ENCODE measurements at places on chromosomes 5 and 9. TPM values are rescaled to one million over a fixed set of nuclear protein-coding genes. Genes with fewer than 3 reads are reported as not detected.

The INSL6 gene
- total RNA-seq: not detected

The CDC20B gene
- 0.07 TPM for total RNA-seq

The NMUR2 gene
- total RNA-seq: 0.09 TPM

The IFNA21 gene
- total RNA-seq: not detected

The SH3RF2 gene
- 3.4 TPM for total RNA-seq

The SPATA31C1 gene
- not detected for total RNA-seq

The GAS1 gene
- 0.14 TPM for total RNA-seq

The NR2F1 gene
- total RNA-seq: 3.8 TPM

The NEUROG1 gene
- total RNA-seq: not detected

The MARCHF11 gene
- not detected for total RNA-seq

The IL13 gene
- total RNA-seq: not detected

The ICE1 gene
- total RNA-seq: 23.7 TPM

The WNK2 gene
- 6.5 TPM for total RNA-seq
